ENCODE measurements at places on chromosomes 3 and 15.

- DNase-seq: no peak
Observed at GRCh38 chr3:112132554-112132953, 494 bp downstream of the GCSAM start.

DNA sequence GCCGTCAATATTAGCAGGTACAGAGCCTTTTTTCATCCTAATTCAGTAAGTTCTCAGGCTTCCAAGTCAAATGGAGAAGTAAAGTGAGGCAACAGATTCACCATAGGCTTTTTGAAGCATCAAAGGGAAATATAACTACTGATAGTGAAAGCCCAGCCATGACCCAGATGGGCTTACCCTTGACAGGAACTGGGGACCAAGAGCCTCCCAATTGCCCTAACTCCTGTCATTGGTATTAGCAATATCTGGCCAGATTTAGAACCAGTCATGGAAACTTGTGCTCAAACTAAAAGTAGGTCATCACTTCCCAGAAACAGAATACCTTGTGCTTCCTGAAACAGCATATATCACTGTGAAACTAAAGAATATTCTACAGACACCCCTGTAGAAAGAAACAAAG is 33.0 kb downstream of the NME9 start:
- no peak for DNase-seq

DNA sequence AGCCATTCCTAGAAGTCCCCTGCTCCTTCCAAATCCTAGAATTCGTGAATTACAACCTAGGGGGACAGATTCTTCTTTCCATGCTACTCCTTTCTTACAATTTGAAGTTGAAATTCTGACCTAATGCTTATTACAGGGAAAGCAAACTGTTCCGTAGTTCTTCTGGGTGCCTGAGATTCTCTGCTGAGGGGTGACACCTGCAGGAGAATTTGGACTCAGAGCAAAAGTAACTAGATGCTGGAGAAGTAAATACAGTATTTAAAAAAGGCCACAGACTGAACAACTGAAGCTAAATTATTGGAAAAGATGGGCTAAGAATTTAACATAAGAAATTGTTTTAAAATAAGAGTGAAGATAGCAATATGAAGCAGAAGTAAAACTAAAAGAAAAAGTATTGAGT is 37.9 kb downstream of the ACAD9 start:
- no peak for DNase-seq

- DNase-seq: no peak
Observed at GRCh38 chr15:85950101-85950500, 129.6 kb upstream of the AGBL1 start.

- DNase-seq: no peak
Observed at GRCh38 chr3:70620367-70620766, 307.9 kb upstream of the MDFIC2 start.

DNA sequence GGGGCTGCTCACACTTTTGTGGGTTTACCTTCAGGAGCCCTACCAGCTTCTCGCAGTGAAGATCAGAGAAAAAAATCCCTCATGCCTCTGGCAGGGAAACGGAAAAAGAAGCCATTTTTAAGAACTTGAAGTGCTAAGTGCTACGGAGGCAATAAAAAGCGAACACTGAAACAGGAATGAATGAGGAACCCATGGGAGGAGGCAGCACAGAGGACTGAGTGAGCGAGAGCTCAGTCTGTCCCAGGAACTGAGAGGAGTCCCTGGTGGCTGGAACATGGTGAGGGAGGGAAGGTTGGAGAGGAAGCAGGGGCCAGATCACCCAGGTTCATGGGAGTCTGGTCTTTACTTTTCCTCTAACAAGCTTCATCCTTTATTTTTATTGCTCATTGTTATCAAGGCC is 228.1 kb upstream of the PROK2 start:
- DNase-seq: no peak
